ENCODE measurements at places on chromosomes 16 and 17. TPM values are rescaled to one million over a fixed set of nuclear protein-coding genes. Genes with fewer than 3 reads are reported as not detected.

VAMP2 gene
- 10.9 TPM for total RNA-seq

CALB2 gene
- total RNA-seq, result 0.18 TPM

FA2H gene
- 0.09 TPM for total RNA-seq

GGT6 gene
- total RNA-seq, result 0.04 TPM

CHST6 gene
- total RNA-seq, result 5.4 TPM

SAMD14 gene
- 1.5 TPM for total RNA-seq

ZMYND15 gene
- 0.27 TPM for total RNA-seq

FNDC8 gene
- not detected for total RNA-seq

NPIPA5 gene
- total RNA-seq, result 12.4 TPM

DOC2B gene
- total RNA-seq, result 2.4 TPM

KRT12 gene
- total RNA-seq, result not detected

IL34 gene
- total RNA-seq, result 10.2 TPM

BICDL2 gene
- total RNA-seq, result not detected

BHLHA9 gene
- total RNA-seq, result not detected

TTYH2 gene
- 35.5 TPM for total RNA-seq

RNF227 gene
- 3.0 TPM for total RNA-seq

Data from muscle of leg (tissue), 16 donors.